ENCODE measurements at places on chromosomes 5 and 9.

DNA sequence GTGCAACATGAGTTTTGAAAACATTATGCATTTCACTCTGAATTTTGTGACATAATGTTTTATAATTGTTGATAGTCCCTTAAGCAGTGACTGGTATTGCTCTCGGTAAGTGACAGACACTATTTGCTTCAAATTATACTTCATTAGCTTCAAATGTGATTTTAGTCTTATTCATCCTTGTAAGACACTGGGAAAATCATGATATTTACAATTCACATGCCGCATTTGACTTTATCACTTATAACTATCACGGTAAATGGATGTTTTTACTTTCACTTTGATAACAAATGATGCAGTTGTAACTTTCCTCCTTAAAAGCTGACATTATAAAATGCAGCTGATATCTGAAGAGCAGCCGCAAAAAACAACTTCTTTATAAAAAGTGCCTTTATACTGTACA lies 44.1 kb upstream of the ITGA2 start:
- no peak for DNase-seq

- no peak for DNase-seq
These were observed 160.7 kb downstream of the TTC39B start for GRCh38 chr9:15146268-15146700.

- no peak for DNase-seq
These were observed 33.7 kb upstream of the MVB12B start for GRCh38 chr9:126292736-126293521.

- no peak for DNase-seq
These were observed 3.4 kb upstream of the COL15A1 start for GRCh38 chr9:98940276-98940675.

- no peak for DNase-seq
These were observed 4.6 kb downstream of the IFNW1 start for GRCh38 chr9:21137020-21137419.

All from A549 (cell line).